ENCODE measurements at places on chromosomes 7 and 10.
A peak's percentile ranks its signal among the peaks of the same experiment; 100 is the strongest.

GRCh38 chr10:43923328-43923727 lies 274.6 kb upstream of the ZNF32 start:
- H3K4me3 ChIP-seq, result no peak overlapping the region
- H3K36me3 ChIP-seq, result no peaks in the 10 kb centered on the region
- H3K4me1 ChIP-seq, result no peaks in the 10 kb centered on the region
- no peaks in the 10 kb centered on the region for H3K27me3 ChIP-seq

DNA sequence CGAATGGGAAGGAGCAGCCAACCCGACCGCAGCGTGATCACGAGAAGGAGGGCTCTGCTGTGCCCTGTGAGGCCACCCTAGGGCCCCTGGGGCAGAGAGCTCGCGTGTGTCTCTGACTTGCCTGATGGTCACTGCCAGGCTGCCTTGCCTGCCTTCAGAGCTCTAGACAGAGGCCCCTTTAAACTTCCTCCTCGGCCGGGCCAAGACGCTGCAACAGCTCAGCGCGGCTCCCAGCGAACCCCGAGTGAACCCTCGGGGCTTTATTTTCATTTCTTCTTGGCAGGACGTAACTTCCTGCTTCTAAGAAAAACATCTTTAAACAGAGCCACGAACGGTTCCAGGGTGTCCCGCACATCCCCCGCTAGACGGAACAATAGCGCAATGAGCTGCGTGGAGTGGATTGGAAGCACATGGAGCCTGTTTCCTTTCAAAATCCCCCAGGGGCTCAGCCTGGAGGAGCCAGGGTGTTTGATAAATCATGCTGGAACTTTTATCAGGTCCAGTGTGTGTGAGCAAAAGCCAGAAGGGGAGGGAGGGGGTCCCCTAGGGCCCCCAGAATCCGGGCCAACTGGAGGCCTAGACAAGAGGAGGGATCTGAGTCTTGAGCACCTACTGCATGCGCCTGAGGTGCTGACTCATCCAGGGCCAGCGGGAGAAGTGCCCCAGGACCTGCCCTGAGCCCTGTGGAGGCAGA lies 134.1 kb upstream of the GDF10 start:
- peak overlapping the region; percentile 66 for H3K4me3 ChIP-seq
- DNase-seq, result peak; percentile 62
- peak overlapping the region; percentile 87 for H3K27ac ChIP-seq
- H3K27me3 ChIP-seq, result no peaks in the 10 kb centered on the region
- H3K4me1 ChIP-seq, result peaks cover 24% of the 10 kb centered on the region

- H3K27ac ChIP-seq, result no peak overlapping the region
- no peaks in the 10 kb centered on the region for H3K27me3 ChIP-seq
- no peak overlapping the region for H3K4me3 ChIP-seq
- no peak for DNase-seq
Observed at GRCh38 chr7:157204134-157204533, 65.4 kb downstream of the UBE3C start.

- no peak overlapping the region for H3K27ac ChIP-seq
- peaks cover 5% of the 10 kb centered on the region for H3K4me1 ChIP-seq
- H3K4me3 ChIP-seq, result no peak overlapping the region
- H3K27me3 ChIP-seq, result no peaks in the 10 kb centered on the region
Observed at GRCh38 chr10:127880557-127880956, 12.2 kb downstream of the CLRN3 start.

GRCh38 chr7:127666602-127667001 lies 14.6 kb downstream of the SND1 start:
- no peaks in the 10 kb centered on the region for H3K27me3 ChIP-seq
- H3K4me1 ChIP-seq, result peaks cover 53% of the 10 kb centered on the region
- H3K4me3 ChIP-seq, result no peak overlapping the region
- H3K27ac ChIP-seq, result no peak overlapping the region

DNA sequence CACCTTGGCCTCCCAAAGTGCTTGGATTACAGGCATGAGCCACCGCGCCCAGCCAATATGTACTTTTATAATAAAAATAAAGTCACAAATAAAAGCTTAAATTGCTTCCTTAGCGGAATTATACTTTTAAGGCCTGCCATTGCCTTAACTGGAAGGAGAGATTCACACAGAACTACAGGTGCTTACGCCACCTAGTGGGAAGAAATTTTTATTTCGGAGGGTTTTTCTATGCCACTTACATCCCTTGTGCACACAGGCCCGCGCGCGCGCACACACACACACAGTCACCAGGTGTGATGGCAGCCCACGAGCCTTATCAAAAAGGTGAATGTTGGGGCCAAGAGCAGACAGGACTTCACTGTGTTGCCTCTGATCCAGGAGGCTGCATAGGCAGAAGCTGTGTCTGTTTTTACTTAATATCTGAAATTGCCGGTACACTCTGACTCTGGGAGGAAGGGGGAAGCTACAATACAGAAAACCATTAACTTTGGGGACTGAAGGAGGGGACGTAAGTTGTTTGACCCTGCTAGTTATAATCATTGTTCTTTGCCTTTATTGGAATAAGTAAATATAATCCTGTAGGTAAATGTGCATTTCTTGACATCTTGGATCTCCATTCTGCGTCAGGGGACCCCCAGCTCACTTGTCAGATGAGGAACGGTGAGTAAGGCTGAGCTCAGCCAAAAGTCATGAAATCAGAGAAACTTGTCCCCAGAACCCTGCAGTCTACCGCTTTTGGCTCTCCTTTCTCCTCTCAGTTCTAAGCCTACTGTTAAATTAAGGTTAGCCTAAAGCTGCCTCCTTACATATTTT lies 87.1 kb downstream of the SLC16A9 start:
- peaks cover 3% of the 10 kb centered on the region for H3K4me1 ChIP-seq
- H3K36me3 ChIP-seq, result no peaks in the 10 kb centered on the region
- no peak overlapping the region for H3K4me3 ChIP-seq
- no peak overlapping the region for H3K27ac ChIP-seq
- peak; percentile 40 for DNase-seq
- H3K27me3 ChIP-seq, result peaks cover 2% of the 10 kb centered on the region

DNA sequence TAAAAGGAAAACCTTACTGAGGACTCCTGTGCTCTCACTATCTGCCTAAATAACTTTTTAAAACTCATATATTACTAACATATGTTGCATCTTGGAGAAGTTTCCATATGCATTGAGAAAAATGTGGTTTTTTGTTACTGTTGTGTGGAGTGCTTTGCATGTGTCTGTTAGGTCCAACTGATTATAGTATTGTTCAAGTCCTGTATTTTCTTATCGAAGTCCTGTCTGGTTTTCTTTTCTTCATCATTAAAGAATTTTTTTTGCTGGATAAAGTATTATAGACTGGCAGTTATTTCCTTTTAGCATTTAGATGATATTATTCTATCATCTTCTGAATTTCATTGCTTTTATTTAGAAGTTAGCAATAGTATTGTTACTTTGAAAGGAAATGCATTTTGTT lies 59.5 kb upstream of the ACSM6 start:
- H3K27ac ChIP-seq, result no peak overlapping the region
- H3K27me3 ChIP-seq, result no peaks in the 10 kb centered on the region
- H3K4me1 ChIP-seq, result no peaks in the 10 kb centered on the region
- H3K4me3 ChIP-seq, result no peak overlapping the region

DNA sequence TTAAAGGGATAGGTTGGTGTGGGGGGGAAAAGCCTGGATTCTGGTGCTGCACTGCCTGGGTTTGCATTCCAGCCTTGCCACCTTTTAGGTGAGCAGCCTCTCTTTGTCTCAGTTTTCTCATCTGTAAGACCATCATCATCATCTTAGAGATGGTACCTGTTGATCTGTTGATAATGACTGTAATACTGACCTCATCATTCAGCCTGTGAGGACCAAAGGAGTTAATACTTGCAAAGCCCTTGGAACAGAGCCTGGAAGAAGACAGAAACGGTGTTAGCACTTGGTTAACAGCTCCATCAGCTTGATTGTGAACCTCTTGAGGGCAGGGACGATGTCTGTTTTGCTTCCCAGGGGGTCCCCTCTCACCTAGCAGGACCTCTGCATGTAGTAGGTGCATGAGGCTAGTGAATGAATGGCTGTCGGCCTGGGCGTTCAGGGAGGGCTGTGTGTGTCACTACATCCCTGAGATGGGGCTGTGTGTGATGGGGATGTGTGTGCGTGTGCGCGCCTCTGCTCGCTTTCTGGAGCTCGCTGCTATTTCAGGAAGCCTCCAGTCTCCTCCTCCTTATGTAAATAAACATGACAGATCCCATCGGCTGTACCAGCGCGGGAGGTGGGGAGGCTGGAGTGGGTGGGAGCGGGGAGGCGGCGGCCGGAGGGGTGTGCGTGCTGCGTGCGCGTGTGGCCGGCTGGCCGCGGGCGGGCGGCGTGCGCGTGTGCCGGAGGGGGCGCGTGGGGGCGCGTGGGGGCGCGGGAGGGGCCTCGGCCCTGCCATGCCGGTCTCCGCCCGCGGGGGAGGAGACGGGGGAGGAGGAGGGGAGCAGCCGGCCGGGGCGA lies 61.2 kb downstream of the NEURL1 start:
- H3K36me3 ChIP-seq, result no peaks in the 10 kb centered on the region
- H3K27me3 ChIP-seq, result peaks cover 25% of the 10 kb centered on the region
- no peak overlapping the region for H3K27ac ChIP-seq
- H3K4me1 ChIP-seq, result peaks cover 16% of the 10 kb centered on the region
- DNase-seq, result peak; percentile 38

- no peaks in the 10 kb centered on the region for H3K27me3 ChIP-seq
- no peak for DNase-seq
- peaks cover 40% of the 10 kb centered on the region for H3K36me3 ChIP-seq
- no peak overlapping the region for H3K4me3 ChIP-seq
- no peak overlapping the region for H3K27ac ChIP-seq
Observed at GRCh38 chr10:69398466-69398865, 18.3 kb downstream of the TACR2 start.

DNA sequence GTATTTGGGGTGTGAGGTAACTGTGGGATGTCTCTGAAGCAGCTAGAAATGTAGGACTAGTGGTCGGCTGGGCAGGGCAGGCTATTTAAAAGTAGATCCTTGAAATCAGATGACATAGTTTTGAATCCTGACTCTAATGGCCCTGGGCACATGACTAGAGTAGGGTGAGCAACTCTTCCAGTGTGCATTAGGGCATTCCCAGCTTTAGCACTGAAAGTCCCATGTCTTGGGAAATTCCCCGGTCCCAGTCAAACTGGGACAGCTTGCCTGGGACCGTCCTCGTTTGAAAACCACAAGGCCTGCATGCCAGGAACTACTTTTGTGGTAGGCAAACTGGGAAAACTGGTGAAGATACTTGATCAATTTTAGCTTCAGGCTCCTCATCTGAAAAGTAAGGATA lies 255.3 kb downstream of the PTEN start:
- H3K4me3 ChIP-seq, result no peak overlapping the region
- H3K36me3 ChIP-seq, result no peaks in the 10 kb centered on the region
- H3K27ac ChIP-seq, result no peak overlapping the region
- H3K4me1 ChIP-seq, result peaks cover 18% of the 10 kb centered on the region
- peaks cover 18% of the 10 kb centered on the region for H3K27me3 ChIP-seq
- DNase-seq, result no peak

DNA sequence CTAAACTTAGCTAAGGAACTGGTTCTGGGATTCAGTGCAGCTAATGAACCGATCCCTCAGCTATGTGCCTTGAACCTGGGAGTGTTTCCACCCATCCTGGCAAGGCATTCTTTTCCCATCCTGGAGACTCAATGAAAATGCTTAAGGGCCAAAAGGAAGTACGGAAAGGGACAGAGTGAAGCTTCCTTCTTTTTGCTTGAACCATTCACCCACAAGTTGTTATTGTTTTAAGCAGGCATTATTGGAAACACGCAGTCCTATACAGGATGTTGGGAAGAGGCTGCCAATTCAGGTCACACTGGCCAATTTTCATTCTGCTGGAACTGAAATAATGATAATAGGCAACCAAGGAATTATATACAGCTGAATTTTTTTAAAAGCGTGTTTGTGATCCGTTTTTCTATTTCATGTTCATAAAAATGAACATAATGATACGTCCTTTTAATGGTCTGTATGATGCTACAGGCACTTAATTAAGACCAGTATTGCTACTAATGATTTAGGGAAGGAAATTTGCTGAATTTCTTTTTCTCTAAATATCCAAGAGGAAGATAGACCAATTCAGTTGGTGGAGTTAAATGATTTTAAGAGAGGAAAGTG lies 57.8 kb upstream of the FZD1 start:
- H3K36me3 ChIP-seq, result no peaks in the 10 kb centered on the region
- H3K4me1 ChIP-seq, result no peaks in the 10 kb centered on the region
- no peak overlapping the region for H3K4me3 ChIP-seq
- H3K27ac ChIP-seq, result no peak overlapping the region

DNA sequence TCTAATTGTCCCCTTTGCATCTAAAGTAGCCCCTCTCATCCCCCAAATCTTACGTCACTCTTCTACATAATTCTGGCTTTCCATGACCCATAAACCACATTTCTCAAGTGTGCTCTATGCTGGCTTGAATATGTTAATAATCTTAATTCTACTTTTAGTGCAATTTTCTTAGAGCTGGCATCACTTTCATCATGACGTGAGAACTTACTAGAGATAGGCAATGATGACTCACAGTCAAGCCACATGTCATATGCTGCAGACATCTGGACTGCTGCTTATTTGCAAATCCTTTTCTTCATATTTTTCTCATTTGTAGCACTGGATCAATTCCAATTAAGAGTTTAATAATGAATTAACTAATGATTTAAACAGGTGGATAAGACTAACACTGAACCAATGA lies 260.7 kb upstream of the PRKCQ start:
- no peak overlapping the region for H3K4me3 ChIP-seq
- no peak for DNase-seq
- H3K27me3 ChIP-seq, result peaks cover 6% of the 10 kb centered on the region
- H3K36me3 ChIP-seq, result no peaks in the 10 kb centered on the region
- peaks cover 4% of the 10 kb centered on the region for H3K4me1 ChIP-seq

GRCh38 chr7:95919556-95919955 lies 147.2 kb downstream of the DYNC1I1 start:
- no peaks in the 10 kb centered on the region for H3K36me3 ChIP-seq
- no peak for DNase-seq
- H3K27ac ChIP-seq, result no peak overlapping the region
- H3K4me1 ChIP-seq, result peaks cover 3% of the 10 kb centered on the region
- peaks cover 25% of the 10 kb centered on the region for H3K27me3 ChIP-seq

DNA sequence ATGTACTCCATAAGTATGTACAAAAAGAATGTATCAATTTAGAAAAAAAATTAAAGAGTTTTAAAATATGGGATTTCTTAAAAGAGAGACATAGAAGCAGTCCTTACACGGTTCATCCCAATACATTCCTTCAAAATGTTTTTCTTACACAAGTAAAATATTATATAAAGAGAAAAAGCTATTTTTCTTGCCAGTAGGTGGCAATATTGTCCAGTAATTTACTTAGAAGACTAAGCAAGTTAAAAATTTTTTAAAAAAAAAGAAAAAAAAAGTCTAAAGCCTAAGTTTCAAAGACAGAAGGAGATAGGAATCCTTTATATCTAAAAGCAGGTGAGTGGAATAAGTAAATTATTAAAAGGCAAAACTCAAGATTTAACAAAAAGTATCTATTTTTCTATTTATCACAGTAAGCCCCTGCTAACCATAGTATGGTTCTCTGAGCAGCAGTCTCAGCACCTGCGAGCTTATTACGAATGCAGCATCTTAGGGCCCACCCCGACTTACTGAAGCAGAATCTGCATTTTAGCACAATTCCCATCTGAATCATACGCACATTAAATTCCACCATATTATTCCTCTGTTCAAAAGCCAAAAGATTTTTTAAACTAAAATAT lies 240.6 kb downstream of the DGKI start:
- DNase-seq, result no peak
- no peak overlapping the region for H3K4me3 ChIP-seq
- H3K4me1 ChIP-seq, result no peaks in the 10 kb centered on the region
- peaks cover 5% of the 10 kb centered on the region for H3K27me3 ChIP-seq

GRCh38 chr10:128047351-128047750 lies 78.9 kb downstream of the MKI67 start:
- peak; percentile 92 for DNase-seq
- no peaks in the 10 kb centered on the region for H3K27me3 ChIP-seq
- peaks cover 17% of the 10 kb centered on the region for H3K36me3 ChIP-seq
- H3K27ac ChIP-seq, result peak overlapping the region; percentile 95

GRCh38 chr10:76315240-76315639 lies 883.8 kb downstream of the LRMDA start:
- H3K36me3 ChIP-seq, result no peaks in the 10 kb centered on the region
- H3K4me3 ChIP-seq, result no peak overlapping the region
- peaks cover 2% of the 10 kb centered on the region for H3K27me3 ChIP-seq
- DNase-seq, result no peak
